ENCODE measurements at places on chromosomes 6 and 20. TPM values are rescaled to one million over a fixed set of nuclear protein-coding genes. Genes with fewer than 3 reads are reported as not detected.

SLC17A1 gene
- total RNA-seq, result not detected

IRF4 gene
- total RNA-seq, result 0.25 TPM

TSPO2 gene
- not detected for total RNA-seq

GZF1 gene
- 12.2 TPM for total RNA-seq

TFAP2D gene
- total RNA-seq, result not detected

INSM1 gene
- total RNA-seq, result not detected

HNF4A gene
- total RNA-seq, result 18.8 TPM

SRSF12 gene
- total RNA-seq, result 1.6 TPM

ARFGEF3 gene
- 0.51 TPM for total RNA-seq

ZSCAN9 gene
- 6.9 TPM for total RNA-seq

All from A549 treated with Hydrocortisone at 1 μM for 4 hours (cell line).